Omental fat pad (tissue), 4 donors: ENCODE measurements at places on chromosomes 12 and 14. TPM values are rescaled to one million over a fixed set of nuclear protein-coding genes. Genes with fewer than 3 reads are reported as not detected.

DNA sequence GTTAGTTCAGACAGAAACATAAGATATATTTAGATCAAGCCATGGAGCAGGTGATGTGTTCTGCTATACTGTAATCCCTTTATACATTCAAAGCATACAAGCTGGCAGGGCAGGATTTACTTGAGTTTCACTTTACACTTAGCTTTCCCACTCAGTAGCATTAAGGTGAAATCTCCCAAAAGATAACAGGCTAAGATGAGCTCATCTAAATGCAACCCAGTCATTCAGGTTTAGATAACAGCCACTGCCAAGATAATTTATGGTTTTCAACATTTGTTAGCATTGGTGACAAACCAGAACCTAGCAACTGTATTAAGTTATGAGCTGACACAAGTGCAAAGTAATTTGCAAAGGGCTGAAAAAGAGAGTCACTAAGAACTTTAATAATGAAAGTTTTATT lies 925.1 kb upstream of the ATXN7L3B start:
- DNase-seq, result no peak

- DNase-seq, result no peak
These were observed 201.2 kb downstream of the SYNE2 start for GRCh38 chr14:64053694-64054669.

DCAF4 gene
- total RNA-seq, result 16.6 TPM

GRCh38 chr12:28776913-28777422 lies 372.1 kb upstream of the FAR2 start:
- DNase-seq, result no peak

- DNase-seq, result no peak
These were observed 282.9 kb downstream of the RMST start for GRCh38 chr12:97745406-97746101.
